GM23338 (cell line): ENCODE measurements at places on chromosomes 16 and 17.

GRCh38 chr17:5952518-5952917 lies 117.7 kb upstream of the WSCD1 start:
- no peak for DNase-seq

DNA sequence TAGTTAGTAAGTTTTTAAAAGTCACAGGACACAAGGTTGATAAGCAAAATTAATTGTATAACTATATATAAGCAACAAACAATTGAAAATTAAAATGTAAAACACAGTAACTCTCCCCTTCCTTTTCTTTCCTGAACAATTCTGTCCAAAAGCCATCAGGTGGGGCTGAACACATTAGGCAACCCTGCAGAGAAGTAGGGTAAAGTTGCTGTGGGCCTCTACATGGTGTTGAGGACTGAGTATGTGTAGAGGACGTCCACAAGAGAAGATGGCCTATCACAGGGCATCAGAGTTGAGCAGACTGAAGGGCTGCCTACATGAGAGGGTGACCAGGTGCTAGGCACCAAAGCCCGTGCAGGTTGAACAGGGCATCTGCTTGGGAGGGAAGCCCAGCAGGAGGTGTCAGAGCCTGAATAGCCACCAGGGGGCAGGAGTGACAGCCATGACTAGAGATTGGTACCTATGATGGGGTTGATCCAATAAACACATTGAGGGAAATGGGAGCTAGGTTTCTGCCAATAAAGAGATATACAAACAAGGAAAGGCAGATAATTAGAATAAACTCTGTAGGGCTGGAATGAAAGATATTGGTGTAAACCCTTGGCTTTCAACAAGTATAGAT lies 415.1 kb downstream of the NPIPA8 start:
- peak; percentile 73 for DNase-seq

DNA sequence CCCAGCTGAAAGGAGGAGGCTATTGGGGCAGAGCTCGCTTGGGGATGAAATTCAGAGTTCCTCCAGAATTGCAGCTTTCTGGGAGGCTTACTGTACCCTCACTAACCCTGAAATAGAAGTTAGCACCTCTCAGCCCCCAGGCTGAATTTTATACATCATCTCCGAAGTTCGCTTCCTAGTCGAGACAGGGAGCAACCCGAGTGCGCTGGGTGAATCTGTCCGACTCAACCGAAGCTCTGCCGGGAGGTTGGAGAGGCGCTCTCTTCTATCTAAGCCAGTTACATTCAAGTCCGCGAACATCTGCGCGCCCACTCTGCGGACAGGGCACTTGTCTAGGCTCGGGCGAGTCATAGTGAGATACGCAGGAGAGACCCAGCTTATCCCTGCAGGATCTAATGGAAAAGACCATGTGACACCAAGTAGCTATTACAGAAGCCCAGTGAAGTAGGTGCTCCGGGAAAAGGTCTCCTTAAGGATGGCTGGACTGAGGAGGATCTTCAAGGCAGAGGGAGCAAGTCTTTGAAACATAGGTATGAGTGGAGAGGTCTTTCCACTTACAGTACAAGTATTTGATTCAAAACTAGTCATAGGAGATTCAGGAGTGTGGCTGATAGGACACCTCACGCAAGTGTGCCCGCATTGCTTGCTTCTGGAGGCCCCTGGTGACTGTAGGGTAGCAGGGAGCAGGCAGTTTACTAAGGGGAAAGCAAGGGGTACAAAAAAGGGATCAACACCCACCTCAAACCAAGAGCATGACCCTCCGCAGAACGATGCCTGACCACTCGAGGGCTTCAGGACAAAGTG lies 646 bp upstream of the HES7 start:
- DNase-seq: no peak

GRCh38 chr17:336110-337021 lies 16.2 kb downstream of the RPH3AL start:
- no peak for DNase-seq
